ENCODE measurements at places on chromosomes 16 and 17.

DNA sequence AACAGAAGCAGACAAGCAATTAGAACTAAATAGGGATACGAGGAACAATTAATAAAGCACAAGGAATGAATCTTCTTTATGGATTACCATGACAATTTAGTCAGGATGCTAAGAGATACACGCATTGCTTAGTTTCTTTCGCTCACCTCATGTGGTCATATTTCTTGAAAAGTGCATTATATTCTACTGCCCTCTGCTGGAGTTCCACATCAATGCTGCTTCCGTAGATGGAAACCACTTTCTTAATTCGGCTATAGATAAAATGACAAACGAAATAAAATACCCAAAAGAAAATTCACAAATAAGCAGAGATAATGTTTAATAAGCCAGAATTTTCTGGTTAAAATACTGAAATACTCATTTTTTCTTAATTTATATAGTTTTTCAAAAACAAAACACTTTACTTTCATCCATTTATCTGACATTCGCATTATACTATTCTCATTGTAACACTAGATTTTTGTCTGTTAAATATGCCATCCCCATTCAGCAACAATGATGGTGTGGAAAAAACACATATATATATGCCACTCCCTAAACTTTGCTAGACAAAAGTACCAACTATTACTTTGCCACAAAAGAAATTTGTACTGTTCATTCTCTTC lies 22.0 kb upstream of the PHLPP2 start:
- peak; percentile 8 for DNase-seq

DNA sequence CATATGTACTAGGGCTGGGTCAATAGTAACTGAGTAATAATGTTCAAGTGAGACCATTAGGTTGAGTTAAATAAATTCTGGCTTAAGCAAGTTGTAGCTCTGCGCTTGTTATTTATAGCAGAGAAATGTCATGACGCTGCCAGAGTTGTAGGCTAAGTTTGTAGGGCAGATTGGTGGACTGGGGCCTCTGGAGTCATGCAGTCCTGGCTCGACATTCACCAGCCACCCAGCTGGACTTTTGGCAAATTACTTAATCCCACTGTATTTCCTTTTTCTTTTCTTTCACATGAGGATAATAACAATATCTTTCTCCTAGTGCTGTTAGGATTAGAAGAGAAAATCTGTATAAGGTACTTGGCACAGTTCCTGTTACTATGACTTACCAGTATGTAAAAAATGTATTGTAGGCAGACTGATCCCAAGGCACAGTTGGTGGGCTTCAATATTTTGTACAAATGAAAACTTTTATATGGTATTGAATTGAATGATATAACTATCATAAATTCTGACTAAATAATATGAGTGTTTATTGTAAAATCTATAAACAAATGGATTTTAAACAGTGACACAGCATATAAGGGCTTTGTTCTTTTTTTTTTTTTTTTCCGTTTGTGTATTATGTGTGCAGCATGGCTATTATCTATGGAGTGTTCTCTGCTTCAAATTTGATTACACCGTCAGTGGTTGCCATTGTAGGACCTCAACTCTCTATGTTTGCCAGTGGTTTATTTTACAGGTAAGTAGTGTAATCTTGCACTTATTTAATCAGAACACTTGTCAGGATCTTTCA lies 2.6 kb downstream of the MFSD11 start:
- DNase-seq: no peak

DNA sequence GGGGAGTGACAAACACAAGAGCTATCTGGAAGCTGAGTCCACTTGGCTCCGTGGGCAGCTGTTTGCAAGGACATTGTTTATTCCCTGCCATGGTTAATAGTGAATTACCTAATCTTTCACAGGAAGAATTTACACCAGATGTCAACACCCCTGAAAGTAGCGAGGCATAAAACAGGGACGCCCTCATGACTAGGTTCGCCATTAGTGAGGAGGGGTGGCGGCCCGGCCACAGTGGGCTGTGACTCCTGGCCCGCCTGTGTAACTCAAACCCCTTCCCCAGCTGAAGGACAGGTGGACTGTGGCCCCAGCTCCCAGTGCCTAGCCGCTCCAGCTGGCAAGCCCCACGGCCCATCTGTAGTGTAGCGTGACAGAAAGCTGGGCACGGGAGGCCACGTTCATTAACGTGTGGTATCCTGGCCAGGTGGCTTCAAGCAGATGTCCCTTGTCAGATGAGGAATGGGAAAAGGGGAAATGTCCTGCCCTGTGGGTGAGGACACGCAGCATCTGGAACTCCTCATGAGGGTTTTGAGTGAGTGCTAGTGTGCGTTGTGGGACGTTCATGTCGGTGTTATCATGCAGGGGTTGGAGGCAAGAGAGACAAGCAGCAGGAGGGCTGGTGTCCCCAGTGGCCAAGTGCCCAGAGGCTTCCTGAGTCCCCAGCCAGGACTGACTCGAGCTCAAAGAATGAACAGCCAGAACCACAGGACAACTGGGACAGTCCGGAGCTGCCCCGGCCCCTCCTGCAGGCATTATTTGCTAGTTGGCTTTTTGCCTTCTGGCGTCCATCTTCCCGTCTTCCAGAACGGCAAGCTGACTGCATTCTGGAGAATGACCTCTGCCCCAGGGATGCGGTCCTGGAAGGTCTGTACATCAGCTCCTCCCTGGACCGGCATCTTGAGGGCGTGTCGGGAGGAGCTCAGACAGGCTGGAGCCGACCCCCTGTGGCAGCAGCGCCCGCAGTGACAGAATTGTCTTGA lies 19.2 kb downstream of the KDM8 start:
- no peak for DNase-seq

GRCh38 chr16:3687792-3688191 lies 29.5 kb downstream of the TRAP1 start:
- DNase-seq: no peak

DNA sequence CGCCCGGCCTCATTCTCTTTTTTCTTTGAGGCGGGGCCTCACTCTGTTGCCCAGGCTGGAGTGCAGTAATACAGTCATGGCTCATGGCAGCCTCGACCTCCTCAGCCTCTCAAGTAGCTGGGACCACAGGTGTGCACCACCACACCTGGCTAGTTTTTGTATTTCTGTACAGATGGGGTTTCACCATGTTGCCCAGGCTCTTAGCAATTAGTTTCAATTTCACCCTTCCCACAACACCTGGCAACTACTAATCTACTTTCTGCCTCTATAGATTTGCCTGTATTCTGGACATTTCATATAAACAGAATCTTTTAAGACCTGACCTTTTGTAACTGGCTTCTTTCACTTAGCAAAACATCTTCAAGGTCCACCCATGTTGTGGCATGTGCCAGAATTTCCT lies 8.0 kb upstream of the NT5M start:
- DNase-seq: no peak

DNA sequence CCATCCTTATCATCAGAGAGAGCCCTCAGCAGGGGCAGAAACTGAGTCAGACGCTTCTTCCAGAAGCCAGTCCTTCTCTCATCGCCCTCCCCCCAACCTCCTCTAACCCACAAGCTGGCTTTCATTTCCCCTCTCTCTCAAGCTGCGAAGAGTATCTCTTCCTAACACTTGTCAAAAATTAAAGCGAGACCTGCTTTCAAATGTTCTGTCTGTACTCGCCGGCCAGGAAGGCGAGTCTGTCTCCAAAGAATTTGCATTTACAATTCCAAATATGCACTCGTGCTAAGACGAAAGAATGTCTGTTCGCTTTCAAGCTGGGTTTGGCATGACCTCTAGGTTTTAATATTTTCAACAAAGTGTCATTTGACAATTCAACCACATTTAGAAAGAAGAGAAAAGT lies 140.4 kb downstream of the RGS9 start:
- no peak for DNase-seq

- no peak for DNase-seq
Measured at GRCh38 chr16:61296814-61297213, 739.4 kb downstream of the CDH8 start.

GRCh38 chr16:1712791-1713261 lies 6.8 kb downstream of the MAPK8IP3 start:
- DNase-seq: no peak

- DNase-seq: peak; percentile 26
Measured at GRCh38 chr16:24610416-24610755, 71.0 kb downstream of the RBBP6 start.

- DNase-seq: no peak
Measured at GRCh38 chr17:49978501-49978900, 9.5 kb downstream of the DLX4 start.

DNA sequence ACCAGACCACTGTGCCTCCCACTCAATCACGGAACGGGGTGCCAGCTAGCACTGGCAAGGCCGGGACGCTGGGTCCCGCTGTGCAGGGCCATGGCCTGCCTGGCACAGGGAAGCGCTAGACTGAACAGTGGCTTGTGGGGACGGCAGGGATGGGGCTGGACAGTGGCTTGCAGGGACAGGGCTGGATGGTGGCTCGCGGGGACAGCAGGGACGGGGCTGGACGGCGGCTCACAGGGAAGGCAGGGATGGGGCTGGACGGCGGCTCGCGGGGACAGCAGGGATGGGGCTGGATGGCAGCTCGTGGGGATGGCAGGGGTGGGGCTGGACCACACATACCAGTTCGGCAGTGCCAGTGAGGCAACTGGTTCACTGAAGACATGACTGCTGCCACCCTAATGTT lies 32.6 kb downstream of the LMF1 start:
- DNase-seq: no peak

DNA sequence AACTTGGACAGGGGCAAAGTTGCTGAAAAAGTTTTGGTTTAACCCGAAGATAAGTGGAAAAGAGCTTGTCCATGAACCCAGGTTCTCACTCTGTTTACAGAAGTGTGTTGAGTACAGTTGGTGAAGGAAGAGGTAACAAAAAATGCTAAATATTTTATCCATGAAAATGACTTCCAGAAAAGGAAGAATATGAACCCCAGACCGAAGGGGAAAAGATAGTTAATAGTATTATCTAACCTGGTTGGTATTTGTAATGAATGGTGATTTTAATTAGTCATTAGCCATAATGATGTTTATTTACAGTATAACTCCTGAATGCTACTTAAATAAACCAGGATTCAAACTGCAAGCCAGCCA lies 574 bp upstream of the TMEM106A start:
- no peak for DNase-seq

DNA sequence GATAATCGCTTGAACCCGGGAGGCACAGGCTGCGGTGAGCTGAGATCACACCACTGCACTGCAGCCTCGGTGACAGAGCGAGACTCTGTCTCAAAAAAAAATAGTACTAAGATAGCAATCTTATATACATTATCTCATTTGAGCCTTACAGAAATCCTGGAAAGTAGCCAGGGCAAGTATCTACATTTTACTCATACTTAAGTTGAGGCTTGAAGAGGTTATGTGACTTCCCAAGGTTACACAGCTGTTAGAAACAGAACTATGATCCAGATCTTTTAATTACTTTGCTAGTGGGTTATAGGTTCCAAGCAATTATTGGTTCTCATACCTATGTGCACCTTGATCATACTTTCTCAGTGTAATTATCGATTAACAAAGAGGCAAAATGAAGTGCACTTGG lies 15.4 kb downstream of the C17orf78 start:
- DNase-seq: no peak

- no peak for DNase-seq
Measured at GRCh38 chr16:87288753-87289362, 28.3 kb downstream of the C16orf95 start.

DNA sequence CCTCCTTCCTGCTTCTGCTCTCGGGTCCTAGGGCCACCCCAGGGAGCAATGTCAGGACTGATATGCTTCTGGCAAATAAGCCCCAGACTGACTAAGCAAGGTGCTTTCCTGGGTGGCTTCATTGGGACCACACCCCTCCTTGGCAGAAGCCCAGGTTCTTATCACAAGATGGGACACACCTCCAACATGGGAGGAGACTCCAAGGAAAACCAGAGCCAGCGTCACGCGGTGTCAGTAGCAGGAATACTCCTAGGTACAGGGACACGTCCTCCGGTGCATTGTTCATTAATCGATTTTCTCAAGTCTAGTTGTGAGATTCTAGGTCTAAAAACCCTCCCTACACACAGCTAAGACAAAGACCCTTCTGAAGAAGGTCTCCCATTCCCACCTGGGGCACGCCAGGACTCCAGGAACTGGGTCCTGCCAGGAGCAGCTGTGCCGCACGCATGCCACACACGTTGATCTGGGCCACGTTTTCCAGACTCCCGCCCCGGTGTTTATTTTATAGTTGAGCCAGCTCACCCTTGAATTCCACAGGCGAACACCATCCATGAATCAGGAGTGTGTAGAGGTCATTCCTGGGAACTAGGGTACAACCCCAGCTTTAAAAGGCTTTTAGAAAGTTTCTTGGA lies 30.8 kb downstream of the FA2H start:
- peak; percentile 57 for DNase-seq

DNA sequence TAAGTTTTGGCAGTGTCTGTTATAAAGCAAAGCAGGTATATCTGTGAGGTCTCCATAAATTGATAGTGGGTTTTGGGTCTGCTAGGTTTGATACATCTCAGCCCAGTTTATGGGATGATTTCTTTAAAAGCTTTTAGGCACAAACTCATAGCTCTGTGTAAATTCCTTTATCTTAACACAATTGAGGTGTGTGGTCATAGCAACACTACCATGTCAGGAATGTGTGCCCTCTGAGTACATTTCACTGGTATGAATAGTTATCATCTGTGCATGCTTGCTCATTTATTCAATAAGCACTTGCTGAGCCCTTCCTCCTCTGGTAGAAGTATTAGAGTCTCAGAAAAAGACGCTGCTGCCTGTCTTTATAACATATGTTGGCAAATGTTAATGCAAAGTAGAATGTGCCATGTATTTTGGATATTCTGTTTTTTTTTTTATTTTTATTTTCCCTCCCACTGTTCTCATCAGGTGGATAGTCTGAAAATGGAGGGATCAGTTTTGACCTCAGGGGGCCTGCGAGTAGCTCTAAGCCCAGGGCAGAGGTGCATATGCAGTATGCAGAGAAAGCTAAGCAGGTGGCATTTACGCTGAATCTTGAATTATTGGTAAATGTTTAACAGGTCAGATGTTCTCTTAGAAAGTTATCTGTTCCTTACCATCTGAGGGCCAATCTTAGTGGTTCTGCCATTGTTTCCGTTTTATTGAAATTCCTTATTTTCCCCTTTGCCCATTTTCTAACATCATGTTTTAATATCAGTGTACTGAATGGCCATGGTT lies 90.7 kb downstream of the WNT3 start:
- DNase-seq: no peak

GRCh38 chr17:2125013-2125535 lies 70.2 kb downstream of the HIC1 start:
- DNase-seq: no peak

- DNase-seq: peak; percentile 67
Measured at GRCh38 chr17:64420143-64420670, 28.7 kb upstream of the MILR1 start.

GRCh38 chr16:58109881-58110280 lies 19.3 kb downstream of the CFAP20 start:
- no peak for DNase-seq

DNA sequence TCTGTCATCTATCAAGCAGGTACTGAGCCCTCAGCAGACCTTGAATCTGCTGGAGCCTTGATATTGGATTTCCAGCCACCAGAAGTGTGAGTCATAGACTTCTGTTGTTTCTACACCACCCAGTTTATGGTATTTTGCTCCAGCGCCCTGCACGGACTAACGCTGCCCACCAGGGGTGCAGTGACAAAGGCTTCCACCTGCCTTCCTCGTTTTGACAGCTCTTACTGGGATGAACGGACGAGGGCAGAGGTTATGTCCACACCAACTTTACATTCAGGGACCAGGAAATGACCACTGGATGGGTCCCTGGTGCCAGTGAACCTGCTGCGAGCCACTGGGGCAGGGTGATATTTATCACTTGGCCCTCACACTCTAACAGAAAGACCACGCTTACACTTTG lies 66.6 kb upstream of the CBX4 start:
- peak; percentile 31 for DNase-seq

GRCh38 chr16:70290949-70291519 lies 1.7 kb upstream of the AARS1 start:
- DNase-seq: no peak
